ENCODE measurements at places on chromosomes 5 and 9. TPM values are rescaled to one million over a fixed set of nuclear protein-coding genes. Genes with fewer than 3 reads are reported as not detected.

DNA sequence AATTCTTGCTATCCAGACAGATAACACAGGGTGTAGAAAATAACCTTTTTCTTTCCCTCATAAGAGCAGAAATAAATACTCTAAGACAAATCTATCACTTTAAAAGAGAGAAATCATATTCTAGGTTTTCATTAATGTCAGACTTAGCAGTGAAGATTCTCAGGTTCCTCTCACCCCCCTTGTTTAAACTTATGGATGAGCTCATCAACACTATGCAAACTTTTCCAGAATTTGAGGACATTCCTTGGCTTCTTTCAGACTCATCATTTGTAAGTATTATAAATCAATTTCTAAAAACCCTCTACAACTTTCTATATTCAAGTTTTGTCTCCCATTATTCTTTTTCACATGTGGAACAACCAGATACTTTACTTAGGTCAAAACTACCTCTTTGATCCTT is 374.9 kb upstream of the TRPC7 start:
- H3K27ac ChIP-seq: no peak overlapping the region
- no peak for DNase-seq
- H3K4me1 ChIP-seq: no peaks in the 10 kb centered on the region
- H3K36me3 ChIP-seq: no peaks in the 10 kb centered on the region
- no peak overlapping the region for H3K4me3 ChIP-seq

DNA sequence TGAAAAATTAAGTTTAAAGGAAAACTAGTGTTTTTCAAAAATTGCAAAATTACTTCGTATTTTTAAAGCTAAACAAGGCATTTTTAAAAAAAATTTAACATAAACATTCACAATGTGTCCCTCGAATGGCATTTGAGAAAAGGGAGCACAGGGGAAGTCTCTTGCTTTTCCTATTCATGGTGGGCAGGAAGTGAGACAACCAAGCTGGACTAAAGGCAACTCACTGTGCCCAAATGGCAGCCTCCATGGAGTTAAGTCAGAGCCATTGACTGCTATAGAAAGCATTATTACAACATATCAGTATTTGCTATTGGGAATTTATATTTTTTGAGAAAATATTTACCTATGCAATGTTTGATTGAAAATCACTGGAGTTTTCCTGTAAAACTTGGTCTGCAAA is 8.3 kb downstream of the HNRNPH1 start:
- no peak overlapping the region for H3K27ac ChIP-seq
- no peak for DNase-seq
- peaks cover 91% of the 10 kb centered on the region for H3K36me3 ChIP-seq
- no peaks in the 10 kb centered on the region for H3K27me3 ChIP-seq

DNA sequence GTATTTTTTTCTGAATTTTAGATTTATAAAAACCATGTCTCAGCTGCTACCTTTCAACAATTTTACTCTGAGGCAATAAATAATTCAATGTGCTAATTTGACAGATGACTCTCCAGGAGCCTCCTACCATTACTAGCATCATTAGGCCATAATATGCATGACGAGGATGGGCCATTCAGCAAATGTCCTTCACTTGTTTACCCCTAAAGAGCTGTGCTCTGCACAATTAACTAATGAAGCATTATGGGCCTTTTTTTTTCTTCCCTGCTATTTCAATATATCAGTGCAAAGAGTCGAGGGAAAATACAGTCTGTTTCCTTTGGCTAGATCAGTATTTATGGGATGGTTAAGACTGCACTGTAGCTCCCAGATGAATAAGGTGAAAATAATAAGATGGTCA is 627.2 kb downstream of the ISL1 start:
- no peak for DNase-seq
- H3K4me1 ChIP-seq: no peaks in the 10 kb centered on the region
- H3K27ac ChIP-seq: no peak overlapping the region

DNA sequence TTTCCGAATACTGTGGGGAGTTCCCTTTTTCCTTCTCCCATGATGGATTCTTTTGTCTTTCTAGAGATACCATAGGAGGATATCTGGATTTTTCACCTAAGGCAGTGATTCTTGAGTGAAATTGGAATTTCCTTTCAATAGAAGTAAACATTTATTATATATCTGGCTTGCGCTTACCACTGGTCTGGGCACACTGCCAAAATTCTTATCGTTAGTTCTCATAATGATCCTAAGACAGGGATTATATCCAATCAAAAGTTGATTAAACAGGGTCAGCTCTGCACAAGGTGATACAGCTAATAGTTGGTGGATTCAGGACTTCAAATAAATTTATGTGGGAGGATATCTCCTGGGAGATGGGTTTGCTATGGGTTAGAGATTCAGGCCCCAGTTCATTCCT is 9.6 kb downstream of the TLE4 start:
- H3K36me3 ChIP-seq: peaks cover 38% of the 10 kb centered on the region
- peaks cover 59% of the 10 kb centered on the region for H3K4me1 ChIP-seq
- no peak overlapping the region for H3K4me3 ChIP-seq
- no peak overlapping the region for H3K27ac ChIP-seq

DNA sequence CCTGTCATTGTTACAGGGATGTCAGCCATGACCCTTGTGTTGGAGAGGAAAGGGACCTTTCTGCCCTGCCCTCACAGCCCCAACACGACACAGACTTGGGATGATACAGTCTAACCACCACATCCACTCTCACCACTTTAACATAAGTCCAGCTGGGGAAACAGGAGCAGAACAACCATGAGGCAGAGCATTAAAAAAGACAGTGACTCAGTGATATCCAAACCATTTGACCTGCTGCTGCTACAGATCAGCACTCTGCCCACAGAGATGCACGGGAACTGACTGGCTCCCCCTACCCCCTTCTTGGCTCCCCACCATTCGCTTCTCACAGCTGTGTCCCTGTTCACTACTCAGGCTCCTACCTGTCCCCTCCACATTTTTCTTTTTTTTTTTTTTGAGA is 458.6 kb downstream of the ZNF608 start:
- H3K36me3 ChIP-seq: no peaks in the 10 kb centered on the region
- no peak for DNase-seq
- H3K4me1 ChIP-seq: no peaks in the 10 kb centered on the region
- H3K27me3 ChIP-seq: no peaks in the 10 kb centered on the region
- no peak overlapping the region for H3K4me3 ChIP-seq

DNA sequence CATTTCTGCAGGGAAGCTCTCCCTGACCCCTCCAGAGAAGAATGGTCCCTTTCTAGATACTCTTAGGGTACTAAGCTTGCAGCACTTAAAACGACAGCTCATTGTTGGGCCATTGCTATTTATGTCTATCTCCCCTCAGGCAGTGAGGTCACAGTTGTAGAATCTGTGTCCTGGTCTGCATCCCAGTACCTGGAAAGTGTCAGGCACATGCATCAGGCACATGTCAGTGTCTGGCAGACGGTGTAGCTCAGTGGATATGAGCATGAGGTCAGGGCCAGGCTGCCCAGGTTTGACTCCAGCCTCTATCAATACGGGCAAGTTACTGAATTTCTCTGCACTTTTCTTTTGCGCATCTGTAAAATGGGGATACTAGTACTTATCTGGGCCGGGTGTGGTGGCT is 22.2 kb upstream of the EEIG1 start:
- DNase-seq: no peak
- peaks cover 2% of the 10 kb centered on the region for H3K27me3 ChIP-seq

GRCh38 chr5:171776770-171777759 is 8.6 kb upstream of the SMIM23 start:
- no peaks in the 10 kb centered on the region for H3K36me3 ChIP-seq
- no peaks in the 10 kb centered on the region for H3K4me1 ChIP-seq
- H3K27me3 ChIP-seq: no peaks in the 10 kb centered on the region
- H3K4me3 ChIP-seq: no peak overlapping the region

- peak overlapping the region; percentile 48 for H3K27ac ChIP-seq
- no peaks in the 10 kb centered on the region for H3K27me3 ChIP-seq
- H3K4me3 ChIP-seq: no peak overlapping the region
- DNase-seq: no peak
Measured at GRCh38 chr9:89453452-89453851, 44.5 kb downstream of the SEMA4D start.

DNA sequence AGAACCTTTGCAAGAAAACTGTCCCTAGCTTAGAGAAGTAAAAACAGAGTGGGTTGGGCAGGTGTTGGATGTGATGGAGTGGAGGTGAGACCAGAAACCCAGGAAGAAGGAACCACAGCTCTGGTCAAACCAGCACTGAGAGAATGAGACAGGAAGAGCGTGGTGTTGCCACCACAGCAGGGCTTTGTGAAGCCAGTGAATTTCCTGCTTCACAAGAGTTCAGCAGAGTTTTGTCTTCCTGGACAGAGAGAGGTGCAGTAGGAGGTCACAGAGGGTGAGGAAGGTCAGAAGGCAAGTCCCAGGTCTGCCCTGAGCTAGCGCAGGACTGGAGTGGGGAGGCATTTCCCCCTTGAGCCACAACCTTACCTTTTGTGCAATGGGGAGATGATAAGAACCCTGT is 2306.2 kb upstream of the ACO1 start:
- DNase-seq: no peak
- H3K27me3 ChIP-seq: no peaks in the 10 kb centered on the region
- H3K27ac ChIP-seq: peak overlapping the region; percentile 31
- peaks cover 28% of the 10 kb centered on the region for H3K4me1 ChIP-seq
- H3K4me3 ChIP-seq: no peak overlapping the region

GRCh38 chr5:138724470-138725146 is 28.6 kb upstream of the CTNNA1 start:
- H3K27me3 ChIP-seq: peaks cover 32% of the 10 kb centered on the region
- H3K36me3 ChIP-seq: no peaks in the 10 kb centered on the region
- H3K27ac ChIP-seq: no peak overlapping the region

- H3K36me3 ChIP-seq: no peaks in the 10 kb centered on the region
- no peak overlapping the region for H3K4me3 ChIP-seq
- H3K4me1 ChIP-seq: no peaks in the 10 kb centered on the region
- DNase-seq: peak; percentile 62
- no peak overlapping the region for H3K27ac ChIP-seq
Measured at GRCh38 chr9:131799177-131799823, 59.4 kb upstream of the RAPGEF1 start.

DNA sequence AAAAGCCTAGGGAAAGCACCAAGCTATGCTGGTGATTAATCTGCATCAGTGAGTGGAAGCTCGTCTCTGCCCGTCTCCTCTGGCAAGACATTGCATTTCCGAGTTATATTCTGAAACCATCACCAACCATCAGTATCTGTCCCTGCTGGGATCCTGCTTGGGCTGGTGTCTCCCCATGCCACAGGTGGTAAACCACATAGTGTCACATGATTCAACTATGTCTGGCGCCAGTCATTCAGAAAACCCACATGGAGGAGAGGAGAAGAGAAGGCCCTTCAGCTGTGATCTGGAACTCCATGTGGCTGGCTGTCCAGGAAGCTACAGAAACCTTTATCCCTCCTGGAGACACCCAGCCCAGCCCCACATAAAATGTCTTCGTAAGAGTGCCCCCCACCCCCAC is 4.8 kb downstream of the IL9 start:
- peak; percentile 53 for DNase-seq
- H3K27me3 ChIP-seq: peaks cover 49% of the 10 kb centered on the region
- H3K36me3 ChIP-seq: no peaks in the 10 kb centered on the region

DNA sequence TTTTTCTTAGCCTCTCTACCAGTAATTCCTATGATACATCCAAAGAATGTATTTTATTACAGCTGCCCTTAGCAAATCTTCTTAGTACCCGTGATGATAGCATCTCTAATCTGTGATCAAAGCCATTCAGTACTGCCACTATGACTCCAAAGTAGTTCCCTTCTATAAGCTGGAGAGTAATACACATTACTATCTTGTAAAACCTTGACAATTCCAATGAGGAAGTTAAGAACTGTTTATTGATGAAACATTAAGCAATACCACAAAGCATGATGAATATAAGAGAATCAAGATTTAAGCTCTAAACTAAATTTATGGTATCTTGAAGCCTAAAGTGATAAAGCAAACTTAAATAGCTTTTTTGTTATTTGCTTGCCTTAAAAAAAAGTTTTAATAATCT is 86.1 kb downstream of the SMIM23 start:
- no peak overlapping the region for H3K27ac ChIP-seq
- no peaks in the 10 kb centered on the region for H3K4me1 ChIP-seq
- DNase-seq: no peak
- H3K4me3 ChIP-seq: no peak overlapping the region
- no peaks in the 10 kb centered on the region for H3K27me3 ChIP-seq

DNA sequence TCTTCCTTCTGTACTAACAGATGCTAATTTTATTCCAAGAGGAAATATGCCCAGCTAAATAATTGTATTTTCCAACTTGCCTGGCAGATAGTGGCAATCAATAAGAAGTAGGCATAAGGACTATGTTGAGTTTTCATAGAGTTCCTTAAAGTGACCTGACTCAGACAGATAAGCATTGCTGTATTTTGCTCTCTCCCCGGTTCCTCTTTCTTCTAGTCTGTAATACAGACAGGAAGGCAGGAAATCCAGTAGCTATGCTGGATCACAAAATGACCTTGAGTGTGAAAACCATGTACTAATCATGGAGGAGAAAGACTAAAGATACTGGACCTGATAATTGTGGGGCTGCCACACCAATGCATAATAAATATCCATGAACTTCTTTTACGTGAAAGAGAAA is 701.7 kb downstream of the CETN3 start:
- no peaks in the 10 kb centered on the region for H3K27me3 ChIP-seq
- no peaks in the 10 kb centered on the region for H3K4me1 ChIP-seq

DNA sequence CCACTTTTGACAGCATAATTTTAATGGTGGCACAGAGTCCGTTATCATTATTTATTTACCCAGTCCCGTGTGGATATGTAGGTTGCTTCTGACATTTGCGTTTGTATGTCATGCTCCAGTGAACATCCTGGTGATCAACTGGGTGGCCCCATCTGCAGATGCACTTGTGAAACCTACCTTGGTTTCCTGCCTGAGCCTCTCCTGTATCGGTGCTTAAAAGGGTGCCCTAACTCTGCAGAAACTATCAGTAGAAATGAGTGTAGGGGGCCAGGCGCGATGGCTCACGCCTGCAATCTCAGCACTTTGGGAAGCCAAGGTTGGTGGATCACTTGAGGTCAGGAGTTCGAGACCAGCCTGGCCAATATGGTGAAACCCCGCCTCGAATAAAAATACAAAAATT is 92.1 kb upstream of the IER5L start:
- H3K27ac ChIP-seq: peak overlapping the region; percentile 71
- peaks cover 37% of the 10 kb centered on the region for H3K4me1 ChIP-seq
- H3K4me3 ChIP-seq: peak overlapping the region; percentile 45
- peak; percentile 82 for DNase-seq
- no peaks in the 10 kb centered on the region for H3K36me3 ChIP-seq
- peaks cover 33% of the 10 kb centered on the region for H3K27me3 ChIP-seq

Gene URM1
- total RNA-seq: 62.8 TPM

Gene DRD1
- total RNA-seq: not detected

Gene ZDHHC12
- total RNA-seq: 81.5 TPM

Gene CDH6
- not detected for total RNA-seq

Gene STK10
- total RNA-seq: 301 TPM

Gene CDX1
- not detected for total RNA-seq

Gene SPATA31C1
- total RNA-seq: not detected

Gene PCA3
- not detected for total RNA-seq

Gene PAEP
- not detected for total RNA-seq

Gene PTGES
- not detected for total RNA-seq

Measured in activated CD4-positive, alpha-beta memory T cell treated with anti-CD3 and anti-CD28 coated beads, Interleukin-2, amount 10 ng/mL, durations not matched to agents 7 days and 5 days (primary cell).